ENCODE measurements at places on chromosomes 16 and 17.

DNA sequence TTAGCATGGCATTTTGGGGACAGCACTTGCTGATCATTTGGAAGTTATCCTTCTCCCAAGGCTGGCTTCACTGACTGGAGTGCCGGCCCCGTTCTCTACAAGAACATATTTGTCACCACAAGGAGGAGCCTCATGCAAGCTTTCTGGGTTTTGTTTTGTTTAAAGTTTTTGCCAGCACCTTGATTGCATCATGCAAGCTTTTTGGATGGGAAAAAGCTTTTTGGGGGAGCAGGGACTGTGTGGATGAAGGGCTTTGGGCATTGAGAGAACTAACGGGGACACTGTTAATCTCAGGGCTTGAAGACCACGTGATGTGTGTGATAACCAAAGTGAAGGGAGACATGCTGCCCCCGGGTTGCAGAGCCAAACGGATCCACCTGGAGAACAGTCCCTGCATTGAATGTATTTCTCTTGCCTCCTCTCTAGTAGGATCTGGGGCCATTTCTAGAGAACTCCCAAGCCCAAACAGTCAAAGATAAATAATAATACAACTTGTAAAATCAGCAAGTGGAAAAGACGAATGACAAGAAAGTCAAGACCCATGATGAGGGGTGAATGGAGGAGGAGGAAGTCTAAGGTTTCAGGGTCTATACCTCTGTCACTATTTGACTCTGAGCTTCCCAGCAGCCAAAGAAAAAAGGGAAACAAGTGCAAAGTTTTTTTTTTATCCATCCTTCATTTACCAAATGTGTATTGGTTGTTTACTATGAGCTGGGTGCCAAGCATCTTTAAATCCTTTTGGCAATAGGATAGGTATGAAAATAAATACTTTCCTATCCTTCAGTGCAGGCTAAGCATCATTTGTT lies 17.2 kb downstream of the TMEM114 start:
- no peak for DNase-seq

- DNase-seq, result no peak
Measured at GRCh38 chr17:45265821-45266220, 3.9 kb upstream of the SPATA32 start.

DNA sequence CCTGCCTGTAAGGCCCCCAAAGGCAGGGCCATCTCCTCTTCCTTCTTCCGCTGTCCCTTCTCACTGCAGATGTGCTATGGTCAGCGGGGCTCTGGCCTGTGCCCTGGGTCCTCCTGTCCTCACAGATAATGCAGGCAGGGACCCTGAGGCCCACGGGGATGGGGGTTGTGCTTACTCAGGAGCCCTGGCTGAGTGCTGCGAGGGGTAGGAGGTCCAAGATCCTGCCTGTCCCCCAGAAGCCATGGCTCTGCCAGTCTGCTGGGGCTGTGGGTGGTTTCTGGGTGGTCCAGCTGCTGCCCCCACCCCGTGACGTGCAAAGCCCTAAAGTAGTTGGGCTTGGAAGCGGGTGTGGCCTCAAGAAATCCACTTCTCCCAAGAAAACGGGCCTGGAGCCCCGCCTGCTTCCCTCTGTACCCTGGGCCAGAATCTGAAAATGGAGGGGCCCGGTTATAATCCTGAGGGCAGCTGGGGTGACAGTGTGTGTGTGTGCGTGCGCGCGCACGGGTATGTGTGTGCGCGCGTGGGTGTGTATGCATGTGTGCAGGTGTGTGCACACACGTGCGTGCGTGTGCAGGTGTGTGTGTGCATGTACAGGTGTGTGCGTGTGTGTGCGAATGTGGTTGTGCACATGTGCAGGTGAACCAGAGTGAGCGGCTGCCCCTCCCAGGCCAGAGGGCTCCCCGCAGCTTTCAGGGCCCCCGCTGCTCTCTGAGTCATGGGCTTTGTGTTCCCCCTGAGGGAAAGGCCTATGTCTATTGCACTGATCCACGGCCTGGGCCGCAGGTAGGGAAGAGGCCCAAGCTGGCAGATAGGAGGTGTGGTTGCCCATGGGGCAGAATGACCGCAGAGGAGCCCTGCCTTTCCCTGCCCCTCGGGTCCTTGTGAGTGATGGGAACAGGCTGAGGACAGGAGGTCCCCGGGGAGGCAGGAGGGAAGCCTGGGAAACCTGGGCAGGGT lies 13.8 kb downstream of the SPNS2 start:
- DNase-seq, result no peak

GRCh38 chr17:75777296-75777922 lies 7.2 kb upstream of the UNK start:
- no peak for DNase-seq

DNA sequence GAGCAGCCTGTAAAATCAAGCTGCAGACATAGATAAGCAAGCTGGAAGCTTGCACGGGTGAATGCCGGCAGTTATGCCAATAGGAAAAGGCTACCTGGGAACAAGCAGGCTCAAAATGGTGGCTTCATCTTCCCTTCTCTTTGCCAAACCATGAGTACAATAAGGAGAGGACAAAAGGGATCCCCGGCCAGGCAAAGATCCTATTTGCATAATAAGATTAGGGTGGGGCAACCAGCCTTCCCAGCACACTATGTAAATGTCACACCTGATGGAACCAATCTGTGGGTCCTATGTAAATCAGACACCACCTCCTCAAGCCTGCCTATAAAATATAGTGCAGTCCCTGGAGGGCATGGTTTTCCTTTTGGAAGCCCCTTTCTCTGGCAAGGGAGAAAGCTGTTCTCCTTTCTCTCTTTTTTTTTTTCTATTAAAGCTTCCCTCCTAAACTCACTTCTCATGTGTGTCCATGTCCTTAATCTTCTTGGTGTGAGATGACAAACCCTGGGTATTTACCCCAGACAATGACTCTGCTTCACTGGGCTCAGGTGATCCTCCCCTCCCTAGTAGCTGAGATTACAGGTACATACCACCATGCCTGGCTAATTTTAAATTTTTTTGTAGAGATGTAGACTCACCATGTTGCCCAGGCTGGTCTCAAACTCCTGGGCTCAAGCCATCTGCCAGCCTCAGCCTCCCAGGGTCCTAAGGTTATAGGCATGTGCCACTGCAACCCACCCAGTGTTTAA lies 44.2 kb downstream of the PSMD12 start:
- DNase-seq, result no peak

- peak; percentile 54 for DNase-seq
Measured at GRCh38 chr16:30874821-30875717, 18.8 kb downstream of the BCL7C start.

GRCh38 chr17:2391597-2392251 lies 9.1 kb downstream of the MNT start:
- DNase-seq, result no peak

DNA sequence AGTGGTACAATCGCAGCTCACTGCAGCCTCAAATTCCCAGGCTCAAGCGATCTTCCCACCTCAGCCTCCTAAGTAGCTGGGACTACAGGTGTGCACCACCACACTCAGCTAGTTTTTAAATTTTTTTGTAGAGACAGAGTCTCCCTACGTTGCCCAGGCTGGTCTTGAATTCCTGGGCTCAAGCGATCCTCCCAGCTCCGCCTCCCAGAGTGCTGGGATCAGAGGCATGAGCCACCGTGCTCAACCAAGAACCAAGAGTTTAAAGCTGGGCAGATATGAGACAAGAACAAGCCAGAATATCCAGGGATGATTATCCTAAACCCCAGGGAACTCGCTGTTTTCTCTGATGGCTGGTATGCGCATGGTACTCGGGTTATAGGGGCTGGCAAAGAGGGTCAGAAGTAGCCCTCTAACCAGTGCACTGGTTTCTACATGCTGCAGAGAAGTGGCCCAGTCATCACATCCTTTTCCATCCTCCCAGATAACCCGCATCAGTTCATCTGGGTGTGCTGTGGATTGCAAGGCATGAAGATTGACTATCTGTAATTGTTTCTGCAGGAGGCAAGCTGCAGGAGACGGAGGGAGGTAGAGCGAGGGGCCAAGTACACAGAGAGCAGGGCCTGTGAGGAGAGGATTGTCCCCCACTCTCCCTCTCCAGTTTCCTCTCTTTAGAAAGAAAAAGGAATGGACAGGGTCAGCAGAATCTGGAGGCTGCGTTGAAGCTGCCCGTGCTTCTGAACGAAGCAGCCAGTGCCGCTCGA lies 33.6 kb upstream of the TOB1 start:
- no peak for DNase-seq

DNA sequence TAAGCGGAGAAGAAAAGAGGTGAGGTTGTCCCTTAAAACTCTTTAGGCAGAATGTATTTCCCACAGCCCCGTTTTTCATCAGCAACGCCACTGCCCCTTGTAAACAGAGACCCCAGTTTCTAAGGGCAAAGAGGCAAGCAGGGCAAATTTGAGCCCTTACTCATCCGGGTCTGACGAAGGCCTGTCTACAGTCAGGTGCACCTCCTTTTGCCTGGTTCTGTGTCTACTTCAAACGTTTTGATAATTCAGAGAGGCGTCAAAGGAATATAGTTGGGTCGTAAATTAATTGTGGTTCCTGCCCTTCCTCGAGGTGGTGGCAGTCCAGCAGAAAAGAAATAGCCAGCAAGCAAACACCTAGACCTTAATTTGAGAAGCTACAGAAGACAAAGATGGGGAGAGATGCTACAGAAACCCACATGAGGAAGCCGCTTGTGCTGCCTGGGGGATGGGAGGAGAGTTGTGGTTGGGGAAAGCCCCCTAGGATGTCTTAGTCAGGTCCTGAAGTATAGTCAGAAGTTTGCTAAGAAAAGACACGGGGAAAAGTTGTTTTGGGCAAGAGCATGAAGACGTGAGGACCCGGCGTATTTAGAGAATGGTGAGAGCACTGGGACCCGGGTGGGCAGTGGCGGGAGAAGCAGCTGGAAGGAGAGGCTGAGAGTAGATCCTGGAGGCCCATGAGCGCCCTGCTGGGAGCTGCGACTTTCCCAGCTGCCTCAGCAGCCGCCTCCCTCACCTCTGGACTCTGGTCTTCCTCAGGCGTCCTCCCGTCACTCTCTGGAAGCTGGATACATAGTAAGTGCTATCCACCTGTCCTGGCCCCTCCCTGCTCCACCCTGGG lies 2.4 kb downstream of the FBRS start:
- DNase-seq, result no peak

GRCh38 chr17:66429680-66430079 lies 127.3 kb downstream of the PRKCA start:
- DNase-seq, result no peak

DNA sequence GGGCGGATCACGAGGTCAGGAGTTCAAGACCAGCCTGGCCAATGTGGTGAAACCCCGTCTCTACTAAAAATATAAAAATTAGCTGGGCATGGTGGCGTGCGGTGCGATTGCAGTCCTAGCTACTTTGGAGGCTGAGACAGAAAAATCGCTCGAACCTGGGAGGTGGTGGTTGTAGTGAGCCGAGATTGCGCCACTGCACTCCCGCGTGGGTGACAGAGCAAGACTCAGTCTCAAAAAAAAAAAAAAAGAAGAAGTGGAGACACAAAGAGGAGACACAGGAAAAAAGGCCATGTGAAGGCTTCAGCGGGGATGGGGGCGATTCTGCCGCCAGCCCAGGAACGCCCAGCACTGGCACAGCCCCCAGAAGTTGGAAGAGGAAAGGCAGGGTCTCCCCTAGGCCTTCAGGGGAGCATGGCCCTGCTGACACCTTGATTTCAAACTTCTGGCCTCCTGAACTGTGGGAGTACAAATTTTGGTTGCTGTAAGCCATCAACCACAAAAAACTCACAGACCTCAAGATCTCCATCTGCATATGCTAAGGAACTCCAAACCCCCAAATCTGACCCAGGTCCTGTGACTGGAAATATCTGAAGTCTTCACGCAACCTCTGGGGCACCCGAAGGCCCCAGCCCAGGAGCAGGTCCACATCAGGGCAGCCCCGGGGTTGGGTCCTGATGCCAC lies 7.0 kb downstream of the SGSH start:
- no peak for DNase-seq

All from NCI-H1417 treated with DMSO at 0.1 percent for 48 hours (cell line).